ENCODE measurements at places on chromosomes 7 and 10.
A peak's percentile ranks its signal among the peaks of the same experiment; 100 is the strongest.

GRCh38 chr7:12941512-12941911, 254.1 kb downstream of the ARL4A start:
- no peak for DNase-seq

DNA sequence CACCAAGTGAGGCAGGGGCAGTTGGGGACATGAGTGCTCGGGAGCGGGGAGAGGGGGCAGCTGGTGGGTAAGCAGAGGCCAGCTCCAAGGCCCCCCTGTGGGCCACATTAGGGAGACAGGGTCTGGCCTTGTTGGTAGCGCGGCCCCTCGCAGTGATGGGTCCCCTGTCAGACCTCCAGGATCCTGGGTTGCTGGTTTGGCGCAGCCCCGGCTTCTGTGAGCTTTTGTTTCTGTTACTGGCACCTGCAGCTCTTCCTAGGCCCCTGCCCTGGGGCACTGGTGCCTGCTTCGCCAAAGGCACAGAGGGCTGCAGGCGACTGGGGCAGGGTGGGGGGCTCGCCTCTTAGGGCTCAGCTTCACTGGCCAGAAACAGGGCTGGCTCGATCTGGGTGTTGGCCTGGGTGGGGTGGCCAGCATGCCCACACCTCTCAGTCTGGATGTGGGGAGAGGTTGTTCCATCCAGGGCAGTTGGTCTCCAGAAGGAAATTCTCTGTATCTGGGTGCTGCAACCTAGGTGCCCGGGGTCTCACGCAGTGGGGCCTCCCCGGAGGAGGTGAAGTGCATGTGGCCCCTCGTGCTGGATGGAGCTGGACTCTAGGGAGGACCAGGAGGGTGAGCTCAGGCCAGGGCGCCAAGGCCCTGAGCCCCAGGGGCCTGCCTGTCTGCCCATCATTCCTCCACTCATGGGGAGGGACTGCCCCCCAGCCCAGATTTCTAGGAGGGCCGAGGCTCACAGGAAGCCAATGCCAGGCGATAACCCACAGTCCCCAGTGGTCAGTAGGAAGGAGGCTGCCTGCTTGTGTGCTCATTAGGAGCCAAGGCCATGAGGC, 138.6 kb downstream of the LHPP start:
- DNase-seq: no peak

DNA sequence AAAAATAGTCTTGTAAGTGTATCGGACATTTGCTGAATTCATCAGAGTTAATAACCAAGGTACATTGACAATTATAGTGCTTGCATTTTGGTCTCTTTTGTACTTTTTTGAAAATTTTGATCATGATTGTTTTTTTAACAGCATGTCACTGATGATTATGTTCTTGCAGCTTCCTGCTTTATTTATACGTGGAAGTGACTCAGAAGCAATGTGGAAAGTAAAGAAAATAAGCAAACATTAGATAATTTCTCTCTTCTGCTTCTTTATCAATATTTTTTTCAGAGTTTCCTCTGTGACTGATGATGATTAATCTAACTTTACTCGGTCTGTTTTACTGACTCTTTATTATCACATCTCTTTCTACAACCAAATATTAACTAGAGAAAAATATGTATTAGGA, 1351.9 kb downstream of the REEP3 start:
- DNase-seq: no peak

GRCh38 chr7:100407285-100408180, 21.0 kb downstream of the ZCWPW1 start:
- DNase-seq: peak; percentile 80

DNA sequence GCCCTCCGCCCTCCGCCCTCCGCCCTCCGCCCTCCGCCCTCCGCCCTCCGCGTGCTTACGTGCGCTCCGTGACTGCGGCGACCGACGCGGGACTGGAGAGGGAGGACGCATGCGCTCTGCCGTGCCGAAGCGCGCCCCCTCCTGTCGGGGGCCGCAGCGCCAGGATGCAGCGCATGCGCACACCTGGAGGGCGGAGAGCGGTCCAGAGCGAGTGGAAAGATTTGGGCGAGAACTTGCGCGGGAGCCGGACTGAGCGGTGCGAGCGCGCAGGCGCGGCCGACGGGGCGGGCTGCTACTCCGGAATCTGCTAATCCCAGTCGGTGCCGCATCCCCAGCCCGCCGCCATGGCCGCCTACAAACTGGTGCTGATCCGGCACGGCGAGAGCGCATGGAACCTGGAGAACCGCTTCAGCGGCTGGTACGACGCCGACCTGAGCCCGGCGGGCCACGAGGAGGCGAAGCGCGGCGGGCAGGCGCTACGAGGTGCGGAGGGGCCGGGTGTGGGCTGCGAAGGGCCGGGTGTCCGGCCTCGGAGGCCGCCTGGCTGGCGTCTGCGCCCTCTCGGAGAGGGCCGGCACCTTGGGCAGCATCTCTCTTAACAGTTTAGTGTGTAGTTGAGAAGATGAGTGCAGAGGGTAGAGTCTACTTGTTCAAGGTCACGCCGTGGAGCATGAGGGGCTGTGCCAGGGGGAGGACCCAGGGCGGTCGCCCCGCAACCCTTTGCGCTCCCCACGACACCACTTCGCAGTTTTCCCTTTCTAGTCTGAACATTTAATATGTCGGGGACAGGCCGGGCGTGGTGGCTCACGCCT, at the start of gene PGAM1:
PGAM1 (plus strand) TSS at position 228 of the 812 bp plus-strand sequence; CDS start at position 345, 117 bp downstream.
- peak; percentile 100 for DNase-seq

GRCh38 chr10:131166486-131166885, 145.0 kb downstream of the TCERG1L start:
- DNase-seq: no peak

DNA sequence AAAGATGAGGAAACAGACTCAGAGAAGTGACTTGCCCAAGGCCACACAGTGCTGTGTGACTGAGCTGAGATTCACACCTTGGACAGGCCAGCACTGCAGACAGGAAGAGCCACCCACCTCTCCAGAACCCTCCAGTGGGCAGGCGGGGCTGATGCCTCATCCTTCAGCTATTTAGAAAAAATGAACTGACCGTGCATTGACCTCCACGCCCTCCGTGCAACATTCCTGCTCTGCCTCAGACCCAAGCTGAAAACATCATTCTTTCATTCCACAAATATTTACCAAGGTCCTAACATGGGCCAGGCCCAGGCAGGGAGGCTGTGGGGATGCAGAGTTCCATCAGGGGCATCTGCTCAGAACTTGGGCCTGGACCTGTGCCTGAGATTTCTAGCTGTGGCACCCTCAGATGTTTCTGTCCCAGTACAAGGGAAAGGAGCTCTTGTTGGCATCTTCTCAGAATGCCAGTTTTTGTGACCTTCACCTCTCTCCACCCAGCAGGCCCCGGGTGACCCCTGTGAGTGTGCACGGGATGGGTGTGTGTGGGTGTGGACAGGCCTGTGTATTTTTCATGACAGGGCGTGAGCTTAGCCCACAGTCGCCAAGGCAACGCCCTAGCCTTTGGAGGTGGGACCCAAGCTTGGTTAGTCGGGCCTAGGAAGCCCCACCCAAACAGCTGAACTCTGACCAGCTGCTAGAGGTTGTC, 6.5 kb downstream of the VSIR start:
- DNase-seq: peak; percentile 91

DNA sequence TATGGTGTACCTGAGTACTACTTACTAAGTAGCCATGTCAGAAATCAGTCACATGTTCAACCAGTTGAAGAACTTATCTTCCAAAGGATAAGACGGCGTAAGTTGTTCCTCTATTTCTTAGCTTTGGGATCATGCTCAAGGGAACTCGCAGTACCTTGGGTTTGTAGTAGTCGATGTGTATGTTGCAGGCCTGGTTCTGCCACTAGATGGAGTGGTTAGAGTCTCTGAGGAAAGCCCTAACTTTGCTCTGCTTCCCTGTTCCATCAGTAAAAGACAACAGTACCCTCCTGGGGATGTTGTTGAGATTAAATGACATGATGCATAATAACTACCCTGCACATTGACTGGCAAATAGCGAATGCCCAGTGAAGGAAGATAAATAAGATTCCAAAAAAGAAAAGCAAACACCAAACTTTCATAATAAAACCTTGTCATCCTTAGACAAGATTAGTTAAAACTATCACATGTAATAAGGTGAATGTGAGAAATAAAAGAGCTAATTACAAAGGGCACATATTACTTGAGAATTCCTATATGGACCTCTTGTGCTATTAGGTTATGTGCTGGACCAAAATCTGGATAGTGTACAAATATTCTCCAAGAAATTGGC, 165.9 kb downstream of the ABCA13 start:
- peak; percentile 11 for DNase-seq

All from AG08395 (cell line).